ENCODE measurements at places on chromosomes 2 and 18.

DNA sequence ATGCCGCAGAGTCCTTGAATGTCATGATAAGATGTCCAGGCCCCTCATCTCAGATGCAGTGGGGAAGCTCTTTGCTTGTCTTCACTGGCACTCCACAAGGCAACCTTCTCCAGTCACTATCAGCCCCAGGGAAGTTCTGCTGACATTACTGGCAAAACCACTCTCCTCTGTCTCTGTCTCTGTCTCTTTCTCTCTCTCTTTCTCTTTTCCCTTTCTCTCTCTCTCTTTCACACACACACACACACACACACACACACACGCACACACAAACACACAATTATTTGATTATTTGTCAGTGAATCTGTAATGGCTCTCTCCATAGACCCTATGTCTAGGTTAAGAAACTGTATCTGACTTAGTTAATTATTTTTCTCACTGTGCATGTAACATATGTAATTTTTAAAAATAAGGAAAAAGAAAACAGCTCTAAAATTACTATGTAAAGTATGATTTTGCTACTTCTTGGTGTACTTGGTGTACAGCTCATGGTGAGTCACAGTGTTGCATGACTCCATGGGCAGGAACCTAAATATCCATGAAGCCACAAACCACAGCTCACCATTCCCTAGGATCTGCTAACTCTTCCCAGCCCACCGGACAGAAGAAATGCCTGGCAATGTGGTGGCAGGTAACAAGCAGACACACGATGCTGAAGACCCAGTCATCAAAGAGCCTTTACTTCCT is 594.9 kb upstream of the ID2 start:
- DNase-seq: no peak

- DNase-seq: no peak
Measured at GRCh38 chr2:191421950-191422349, 176.7 kb downstream of the MYO1B start.

DNA sequence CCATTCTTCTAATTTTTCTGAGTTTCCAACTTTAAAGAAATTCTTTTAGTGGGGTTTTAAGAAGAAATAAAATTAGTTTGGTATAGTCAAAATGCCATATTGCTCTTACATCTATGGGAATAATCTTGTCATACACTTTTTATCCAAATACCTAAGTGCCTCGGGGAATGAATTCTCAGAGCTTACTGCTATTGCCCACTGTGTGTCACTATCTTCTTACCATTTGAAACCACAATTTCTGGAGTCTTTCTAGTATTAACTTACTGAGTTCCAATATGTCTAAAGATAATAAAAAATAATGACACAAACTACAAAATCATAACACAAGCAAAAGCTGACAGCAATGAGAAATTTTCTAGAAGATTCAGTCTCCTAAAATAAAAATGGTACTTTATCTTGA is 23.7 kb upstream of the DNAH6 start:
- DNase-seq: no peak

- DNase-seq: peak; percentile 34
Measured at GRCh38 chr2:54657664-54658083, 65.8 kb upstream of the EML6 start.

- DNase-seq: no peak
Measured at GRCh38 chr2:194539425-194539824, 1117.6 kb upstream of the SLC39A10 start.
